ENCODE measurements at places on chromosomes 7 and 10. TPM values are rescaled to one million over a fixed set of nuclear protein-coding genes. Genes with fewer than 3 reads are reported as not detected.

PIK3AP1 gene
- total RNA-seq = 68.2 TPM

GPC2 gene
- 5.6 TPM for total RNA-seq

TRIP6 gene
- 91.0 TPM for total RNA-seq

FOXI2 gene
- 0.23 TPM for total RNA-seq

HDAC9 gene
- 13.5 TPM for total RNA-seq

ARL3 gene
- total RNA-seq = 11.1 TPM

SLC18A2 gene
- 5.7 TPM for total RNA-seq

RHEB gene
- total RNA-seq = 75.2 TPM

HOXA10 gene
- 0.12 TPM for total RNA-seq

All from mucosa of gallbladder (tissue), 1 donor.